ENCODE measurements at places on chromosomes 4 and X.

DNA sequence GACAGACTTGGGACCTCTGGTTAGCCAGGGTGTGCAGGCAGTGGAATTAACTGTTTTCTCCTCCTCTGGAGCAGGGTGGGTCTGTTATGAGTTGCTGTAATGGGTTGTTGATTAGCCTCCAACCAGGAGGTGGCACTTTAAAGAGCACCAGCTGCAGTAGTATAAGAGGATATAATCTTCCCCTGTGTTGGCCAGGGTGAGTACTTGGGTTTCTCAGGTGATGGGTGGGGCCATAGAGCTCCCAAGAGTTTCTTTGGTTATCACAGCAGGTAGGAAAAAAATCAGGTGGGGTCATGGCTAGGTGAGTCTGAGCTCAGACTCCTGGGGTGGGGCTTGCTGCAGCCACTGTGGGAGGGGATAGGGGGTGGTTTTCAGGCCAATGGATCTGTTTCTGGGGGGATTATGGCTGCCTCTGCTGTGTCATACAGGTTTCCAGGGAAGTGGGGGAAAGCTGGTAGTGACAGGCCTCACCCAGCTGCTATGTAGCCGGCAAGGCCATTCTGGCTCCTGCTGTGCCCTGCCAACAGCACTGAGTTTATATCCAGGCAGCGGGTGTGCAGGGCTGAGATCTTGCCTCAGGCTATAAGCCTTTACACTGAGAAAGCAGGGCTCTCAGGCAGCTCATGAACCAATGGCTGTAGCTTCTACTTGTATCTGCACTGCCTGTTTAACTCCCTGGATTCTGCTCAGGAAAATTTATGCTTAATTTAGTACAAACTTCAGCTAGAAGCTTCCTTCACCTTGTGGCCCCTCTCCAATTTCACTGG lies 70.1 kb downstream of the CCNG2 start:
- no peak for DNase-seq

DNA sequence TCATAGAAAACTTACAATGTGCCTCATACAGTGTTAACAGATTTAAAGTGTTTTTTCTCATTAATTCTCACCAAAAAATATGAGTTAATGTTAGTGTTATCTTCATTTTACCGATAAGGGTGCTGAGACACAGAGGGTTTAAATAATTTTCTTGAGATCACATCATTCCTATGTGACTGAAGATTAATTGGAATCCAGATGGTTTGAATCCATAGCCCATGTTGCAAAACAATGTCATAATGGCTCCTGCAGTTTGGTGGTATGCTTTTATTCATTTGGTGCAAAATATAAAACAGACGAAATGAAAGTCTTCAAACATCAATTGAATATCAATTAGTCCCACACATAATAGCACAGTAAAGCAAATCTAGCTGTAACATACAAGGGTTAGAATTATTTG lies 512.2 kb downstream of the FSTL5 start:
- no peak for DNase-seq

- DNase-seq: no peak
These were observed 307.8 kb upstream of the GIMD1 start for GRCh38 chr4:106676173-106676921.

DNA sequence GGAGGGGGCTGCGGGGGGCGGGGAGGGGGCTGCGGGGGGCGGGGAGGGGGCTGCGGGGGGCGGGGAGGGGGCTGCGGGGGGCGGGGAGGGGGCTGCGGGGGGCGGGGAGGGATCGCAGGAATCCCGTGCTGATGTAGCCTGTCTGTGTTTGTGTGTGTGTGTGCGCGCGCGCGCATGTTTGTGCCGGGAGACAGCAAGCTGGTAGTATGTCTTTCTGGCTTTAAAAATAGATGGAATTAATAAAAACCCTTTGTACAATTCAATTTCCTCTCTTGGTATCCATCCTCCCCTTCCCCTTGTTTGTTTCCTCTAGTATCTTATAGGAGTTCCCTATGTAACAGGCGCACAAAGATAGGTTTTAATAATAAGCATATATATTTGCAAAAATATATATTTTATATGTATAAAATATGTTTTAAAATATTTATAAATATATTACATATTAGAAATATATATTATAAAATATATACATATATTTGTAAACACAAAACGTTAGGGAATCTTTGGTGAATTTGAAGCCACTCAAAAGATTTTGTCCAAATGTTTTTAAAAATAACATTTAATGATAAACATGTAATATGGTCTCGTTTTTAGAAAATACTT lies 782 bp downstream of the ARHGAP24 start:
- DNase-seq: no peak

GRCh38 chrX:16903274-16904022 lies 33.3 kb upstream of the RBBP7 start:
- no peak for DNase-seq

GRCh38 chrX:94831364-94831763 lies 1157.4 kb downstream of the FAM133A start:
- no peak for DNase-seq

GRCh38 chr4:44522761-44523445 lies 74.3 kb upstream of the KCTD8 start:
- DNase-seq: no peak

DNA sequence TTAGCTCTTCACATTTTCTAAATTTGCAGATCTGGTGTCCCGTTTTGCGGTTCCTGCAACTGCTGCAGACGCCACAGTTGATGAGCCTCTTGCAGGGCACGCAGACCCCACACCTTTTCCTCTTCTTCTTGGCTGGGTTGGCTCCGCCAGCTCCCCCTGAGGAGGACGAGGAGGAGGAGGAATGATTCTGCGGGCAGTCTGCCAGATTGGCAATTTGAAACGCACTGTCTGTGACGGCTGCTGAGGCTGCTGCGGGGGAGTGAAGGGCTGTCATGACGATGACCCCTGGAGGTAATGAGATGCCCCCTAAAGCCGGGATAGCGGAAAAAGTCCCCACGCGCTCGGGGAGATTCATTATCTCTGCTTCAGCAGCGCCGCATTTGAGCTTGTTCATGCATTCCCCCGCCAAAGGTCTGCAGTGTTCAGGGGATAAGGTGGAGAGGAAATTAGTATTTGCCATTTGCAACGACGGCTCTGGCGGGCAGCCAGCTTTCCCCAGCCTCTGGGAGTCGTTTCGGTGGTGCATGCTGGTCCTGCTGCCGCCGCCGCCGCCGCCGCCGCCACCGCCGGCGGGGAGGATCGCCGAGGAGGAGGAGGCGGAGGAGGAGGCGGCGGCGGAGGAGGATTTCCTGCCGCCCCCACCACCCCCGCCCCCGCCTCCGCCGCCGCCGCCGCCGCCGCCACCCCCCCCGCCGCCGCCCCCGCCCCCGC lies 3.8 kb downstream of the CXXC4 start:
- DNase-seq: peak; percentile 18

DNA sequence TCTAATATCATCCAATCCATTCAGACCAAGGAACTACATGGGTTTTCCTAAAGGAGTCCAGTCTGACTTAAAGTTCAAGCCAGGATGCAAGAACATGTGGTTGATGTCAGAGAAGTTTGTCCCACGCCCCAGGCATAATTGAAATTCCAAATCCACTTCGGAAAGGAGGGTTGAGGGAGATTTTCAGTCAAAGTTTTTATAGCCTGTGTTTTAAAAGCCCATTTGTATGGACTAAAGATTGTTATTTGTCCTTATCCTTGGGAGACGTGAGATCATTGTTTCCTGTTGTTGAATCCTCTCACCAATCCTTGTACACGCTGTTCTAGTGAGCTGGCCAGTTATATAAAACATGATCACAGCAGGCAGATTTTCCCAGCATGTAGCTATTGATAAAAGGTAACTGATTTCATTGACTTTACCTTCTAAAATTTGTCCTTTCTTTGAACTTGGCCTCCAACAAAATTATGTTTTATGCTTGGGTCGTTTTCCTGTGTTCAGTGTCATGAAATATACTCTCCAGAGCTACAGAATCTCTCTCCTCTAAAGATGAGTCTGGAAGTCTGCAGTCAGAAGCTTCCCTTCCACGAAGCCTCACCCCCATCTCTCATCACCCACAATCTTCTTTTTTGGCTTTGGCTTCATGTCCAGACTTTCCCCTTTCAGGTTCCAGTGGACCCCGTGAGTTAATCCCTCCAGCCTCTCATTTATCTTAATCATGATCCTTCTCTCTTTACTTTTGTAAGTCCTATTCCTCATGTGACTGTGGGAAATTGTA lies 92.9 kb downstream of the ATP10D start:
- DNase-seq: no peak

DNA sequence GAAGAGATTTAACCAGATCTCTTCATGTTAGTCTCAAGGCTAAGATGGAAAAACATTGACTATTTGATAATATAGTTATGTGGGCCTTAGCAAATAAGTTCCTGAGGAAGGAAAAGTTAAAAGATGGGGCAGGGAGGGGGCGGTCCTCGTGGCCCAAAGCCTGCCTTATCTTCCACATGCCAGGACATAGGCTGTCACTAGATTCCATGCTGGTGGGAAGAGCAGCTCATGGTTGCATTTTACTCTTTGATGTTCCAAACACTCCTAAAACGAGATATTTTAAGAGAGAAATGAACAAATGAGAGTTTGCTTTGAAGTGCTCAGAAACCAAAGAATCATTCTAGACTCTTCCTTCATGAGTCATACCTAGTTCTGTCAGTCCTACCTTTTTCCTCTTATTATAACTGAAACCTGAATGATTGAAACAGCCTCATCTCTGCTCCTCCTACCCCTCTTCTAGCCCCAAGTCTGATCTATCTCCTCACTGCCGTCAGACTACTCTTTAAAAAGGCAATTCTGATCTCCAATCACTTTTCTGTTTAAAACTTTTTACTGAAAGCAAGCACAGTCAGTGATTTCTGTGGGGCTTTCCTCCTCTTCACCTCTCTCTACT lies 25.1 kb downstream of the RAB9B start:
- no peak for DNase-seq

DNA sequence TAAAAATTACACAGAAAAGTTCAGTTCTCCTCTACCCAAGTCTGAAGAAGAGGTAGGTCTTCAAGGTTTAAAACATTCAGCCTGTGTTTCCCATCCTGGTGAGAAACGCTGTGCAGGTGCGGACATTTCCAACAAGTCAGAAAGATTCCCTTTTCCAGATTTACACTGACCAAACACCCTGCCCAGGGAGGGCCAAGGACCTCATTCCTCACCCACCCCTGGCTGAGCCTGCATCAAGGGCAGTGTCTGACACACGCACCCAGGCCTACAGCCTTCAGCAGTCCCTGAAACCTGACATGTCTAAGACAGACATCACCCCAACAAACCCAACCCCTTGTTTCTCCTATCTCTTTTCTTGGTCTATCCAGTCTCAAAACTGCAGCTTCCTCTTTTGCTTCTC lies 105.9 kb downstream of the APBB2 start:
- no peak for DNase-seq

- DNase-seq: no peak
These were observed 111.9 kb downstream of the GLRA3 start for GRCh38 chr4:174716986-174717770.

DNA sequence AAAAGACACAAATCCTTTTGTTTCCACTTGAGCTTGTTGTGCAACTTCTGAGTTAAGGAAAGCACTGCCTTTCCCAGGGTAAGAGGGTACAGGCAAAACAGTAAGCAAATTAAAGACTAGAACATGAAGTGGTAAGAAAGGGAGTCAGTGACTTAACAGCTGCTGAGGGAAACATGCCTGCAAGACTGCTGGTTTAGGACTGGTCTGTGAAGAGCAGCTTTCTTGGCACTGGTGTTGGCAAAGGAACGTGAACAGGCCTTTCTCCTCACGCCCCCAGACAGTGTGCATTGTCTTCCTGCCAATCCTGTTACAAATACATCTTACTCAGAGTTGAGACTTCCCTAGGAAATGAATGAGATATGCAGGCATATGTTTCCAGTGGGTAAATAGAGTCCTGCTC lies 2.6 kb downstream of the LHFPL1 start:
- no peak for DNase-seq

DNA sequence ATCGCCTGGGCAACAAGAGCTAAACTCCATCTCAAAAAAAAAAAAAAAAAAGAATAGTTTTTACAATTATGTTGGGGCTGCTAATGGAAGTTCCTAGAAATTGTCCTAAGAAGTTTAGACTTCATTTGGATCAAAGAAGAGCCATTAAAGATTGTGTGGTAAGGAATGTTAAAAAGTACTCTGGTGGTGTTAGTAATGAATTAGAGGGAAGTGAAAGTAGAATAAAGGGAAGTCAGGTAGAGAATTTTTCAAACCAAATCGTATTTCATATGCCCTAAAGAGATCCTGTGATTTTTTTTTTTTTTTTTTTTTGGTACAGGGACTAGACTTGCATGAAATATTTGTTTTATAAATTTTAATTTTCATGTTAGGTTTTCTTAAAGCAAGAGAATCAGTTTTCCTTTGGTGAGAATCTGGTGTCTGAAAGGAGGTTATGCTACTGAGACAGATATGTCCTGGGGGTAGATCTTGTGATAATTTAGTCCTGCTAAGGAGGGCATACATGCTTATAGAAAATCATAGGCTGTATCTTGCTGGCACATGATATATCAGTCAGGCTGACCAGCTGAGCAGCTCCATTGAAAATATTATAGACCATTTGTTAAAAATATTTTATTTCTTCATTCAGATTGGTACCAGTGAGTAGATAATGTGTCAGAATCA lies 10.7 kb downstream of the SEC24B start:
- no peak for DNase-seq

- DNase-seq: peak; percentile 30
These were observed 527.4 kb downstream of the C4orf33 start for GRCh38 chr4:129623233-129623875.

GRCh38 chr4:67558493-67558892 lies at the start of gene STAP1:
Gene STAP1 (plus strand): TSS chr4:67558727. CDS start chr4:67558810, 83 bp downstream.
- peak; percentile 58 for DNase-seq
